Stimulated activated CD8-positive, alpha-beta memory T cell treated with anti-CD3 and anti-CD28 coated beads, Interleukin-12 subunit alpha, Interleukin-12 subunit beta, amount 100 ng/mL, for 4 hours (primary cell): ENCODE measurements at places on chromosomes 4 and X.

DNA sequence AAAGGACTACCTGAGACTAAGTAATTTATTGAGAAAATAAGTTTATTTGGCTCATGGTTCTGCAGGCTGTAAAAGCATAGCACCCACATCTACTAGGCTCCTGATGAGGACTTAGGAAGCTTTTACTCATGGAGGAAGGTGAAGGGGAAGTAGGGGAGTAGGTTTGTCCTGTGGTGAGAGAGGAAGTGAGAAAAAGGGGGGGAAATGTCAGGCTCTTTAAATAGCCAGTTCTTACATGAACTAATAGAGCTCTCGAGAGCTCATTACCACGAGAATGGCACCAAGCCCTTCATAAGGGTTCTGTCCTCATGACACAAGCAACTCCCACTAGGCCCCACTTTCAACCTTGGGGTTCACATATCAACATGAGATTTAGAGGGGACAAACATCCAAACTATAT, 125.5 kb upstream of the NRK start:
- no peak for DNase-seq

DNA sequence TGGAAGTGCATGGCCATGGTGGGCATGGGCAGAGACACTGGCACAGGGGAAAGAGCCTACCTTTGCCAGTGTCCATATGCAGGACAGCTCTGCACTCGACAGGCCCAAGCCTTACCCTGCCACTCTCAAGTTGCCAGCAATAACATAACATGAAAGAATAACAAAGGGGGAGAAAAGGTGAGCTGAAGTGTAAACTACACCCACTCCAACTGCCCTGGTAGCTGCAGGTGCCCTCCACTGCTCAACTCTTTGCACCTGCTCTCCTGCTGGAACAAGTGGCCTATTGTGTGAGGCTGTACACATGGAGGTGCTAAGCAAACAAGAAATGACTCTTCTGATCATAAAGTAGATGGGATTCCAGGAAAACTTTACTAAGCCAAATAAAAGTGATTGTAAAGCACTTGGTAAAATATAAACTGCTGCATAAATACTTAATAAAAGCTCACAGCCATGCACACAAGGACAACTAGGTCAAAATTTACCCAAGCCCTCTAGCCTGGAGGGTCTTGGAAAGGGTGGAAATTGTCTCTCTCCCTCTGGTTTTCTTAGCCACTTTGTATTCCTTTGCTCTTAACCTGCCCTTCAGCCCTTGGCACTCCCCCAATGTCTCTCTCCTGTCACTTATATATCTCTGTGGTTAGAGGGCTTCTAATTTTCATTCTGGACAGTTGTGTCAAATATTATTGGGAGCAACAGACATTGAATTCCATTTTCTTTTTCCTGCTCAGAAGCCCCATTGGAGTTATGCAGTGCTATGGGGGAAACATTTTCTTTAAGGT, 261.2 kb upstream of the GPC4 start:
- no peak for DNase-seq

DNA sequence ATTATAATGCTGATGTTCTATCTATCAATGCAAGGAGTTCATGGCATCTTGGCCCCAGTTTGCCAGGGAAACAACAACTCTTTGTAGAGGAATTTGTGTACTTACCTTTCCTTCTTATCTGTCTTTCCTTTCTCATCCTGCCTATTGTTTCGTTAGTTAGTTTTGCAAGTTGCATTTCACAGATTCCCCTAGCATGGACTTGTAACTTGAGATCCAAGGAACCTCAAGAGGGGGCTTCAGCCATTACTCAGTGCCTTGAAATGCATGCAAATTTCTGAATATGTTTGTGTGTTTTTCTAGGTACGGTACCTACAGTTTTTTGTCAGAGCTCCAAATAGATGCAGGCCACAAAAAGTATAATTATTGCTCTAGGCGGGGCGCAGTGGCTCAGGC, 203.6 kb downstream of the LDB2 start:
- no peak for DNase-seq

GRCh38 chrX:2694914-2695267, 3.8 kb downstream of the CD99 start:
- no peak for DNase-seq

GRCh38 chr4:88442689-88443191, 14.2 kb upstream of the HERC5 start:
- DNase-seq, result no peak

- DNase-seq, result no peak
Measured at GRCh38 chrX:63664741-63665140, 120.3 kb downstream of the ARHGEF9 start.

GRCh38 chr4:140865253-140866217, 109.3 kb upstream of the TBC1D9 start:
- no peak for DNase-seq

- no peak for DNase-seq
Measured at GRCh38 chr4:162406637-162407365, 243.0 kb upstream of the FSTL5 start.

GRCh38 chr4:85531560-85532341, 56.8 kb downstream of the ARHGAP24 start:
- DNase-seq, result no peak

DNA sequence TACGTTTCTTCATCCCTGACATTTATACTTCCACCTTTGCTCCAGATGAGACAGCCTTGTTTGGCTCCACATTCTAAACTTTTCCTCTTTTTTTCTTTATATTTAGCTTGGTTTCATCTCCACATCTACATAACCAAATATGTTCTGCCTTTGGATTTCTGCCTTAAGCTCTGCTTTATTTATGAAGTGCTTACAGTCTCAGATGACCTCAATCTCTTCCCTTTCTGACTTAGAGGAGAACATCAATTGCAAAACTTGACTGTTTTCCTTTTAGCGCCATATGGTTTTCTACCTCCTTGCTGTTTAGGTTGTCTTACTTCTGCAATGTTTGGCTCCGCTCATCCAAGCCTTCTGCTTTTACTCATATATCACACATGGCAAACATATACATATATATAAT, 7.5 kb downstream of the ASB5 start:
- DNase-seq, result no peak

DNA sequence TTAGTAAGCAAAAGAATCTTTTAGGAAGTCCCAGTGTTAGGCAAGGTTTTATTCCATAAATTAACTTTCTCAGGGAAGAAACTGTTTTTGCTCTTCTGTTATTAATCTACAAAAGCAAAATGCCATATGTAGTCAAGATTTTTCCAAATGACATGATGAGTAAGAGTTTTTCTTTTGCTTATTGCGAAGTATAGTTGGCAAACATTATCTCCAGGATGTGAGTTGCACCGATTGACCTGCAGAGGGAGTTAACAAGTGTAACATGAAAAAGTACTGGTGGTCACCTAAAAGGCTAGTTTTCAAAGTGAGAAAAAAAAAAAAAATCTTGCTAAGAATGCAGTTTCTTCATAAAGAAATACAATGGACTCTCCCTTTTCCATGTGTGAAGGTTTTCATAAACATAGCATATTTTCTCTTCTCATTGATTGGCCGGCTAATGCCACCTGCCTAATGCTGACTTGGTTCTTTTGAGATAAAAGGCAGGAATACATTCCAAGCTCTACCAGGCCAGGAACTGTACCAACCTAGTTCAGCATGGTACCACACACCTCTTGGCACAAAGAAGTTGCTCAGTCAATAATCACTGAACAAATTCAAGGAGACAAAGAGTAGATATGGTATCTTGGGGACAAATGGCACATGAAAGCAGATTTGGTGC, 100.2 kb downstream of the LNX1 start:
- DNase-seq, result no peak

DNA sequence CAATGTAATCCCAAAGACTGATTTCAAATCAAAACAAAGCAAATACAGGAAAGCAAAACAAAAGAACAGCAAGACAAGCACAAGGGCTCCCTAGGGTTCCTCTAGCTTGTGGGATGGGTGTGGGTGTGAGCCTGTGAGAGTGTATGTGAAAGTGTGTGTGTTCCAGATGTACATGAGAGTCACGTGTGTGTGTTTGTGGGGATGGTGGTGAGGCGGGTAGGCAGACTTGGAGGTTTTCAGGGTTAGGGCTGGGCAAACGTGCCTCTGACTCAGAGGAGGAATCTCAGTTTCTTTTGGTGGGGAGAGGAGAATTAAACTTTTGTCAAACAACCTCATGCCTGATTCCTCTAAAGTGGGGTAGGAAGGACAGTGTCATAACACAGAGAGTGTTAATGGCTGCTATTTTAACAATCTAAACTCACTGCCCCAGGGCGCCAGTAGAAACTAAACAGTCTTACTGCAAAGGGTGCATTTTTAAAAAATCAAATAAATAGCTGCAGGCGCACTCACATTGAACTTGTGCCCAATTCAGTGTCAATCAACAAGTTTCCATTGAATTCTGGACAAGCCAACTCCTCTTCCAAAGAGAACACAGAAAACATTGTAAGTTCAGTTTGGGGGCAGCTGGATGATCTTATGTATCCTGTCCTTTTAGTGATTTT, 51.8 kb downstream of the CHRDL1 start:
- no peak for DNase-seq

DNA sequence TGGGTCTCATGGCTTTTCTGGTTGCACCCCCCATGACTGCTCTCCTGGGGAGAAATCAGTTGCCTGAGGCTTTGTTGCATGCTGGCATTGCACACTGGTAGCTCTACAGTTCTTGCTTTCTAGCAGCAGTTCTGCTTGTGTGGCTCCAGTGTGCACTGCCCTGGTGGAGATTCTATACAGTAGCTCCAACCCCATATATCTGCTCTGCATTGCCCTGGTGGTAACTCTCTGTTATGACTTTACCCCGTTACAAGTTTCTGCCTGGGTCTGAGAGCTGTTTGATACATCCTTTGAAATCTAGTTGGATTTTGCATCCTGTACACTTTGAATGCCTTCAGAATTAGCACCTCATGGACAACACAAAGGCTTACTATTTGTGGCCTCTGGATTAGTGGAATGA, 241.4 kb upstream of the EPHA5 start:
- DNase-seq, result no peak

DNA sequence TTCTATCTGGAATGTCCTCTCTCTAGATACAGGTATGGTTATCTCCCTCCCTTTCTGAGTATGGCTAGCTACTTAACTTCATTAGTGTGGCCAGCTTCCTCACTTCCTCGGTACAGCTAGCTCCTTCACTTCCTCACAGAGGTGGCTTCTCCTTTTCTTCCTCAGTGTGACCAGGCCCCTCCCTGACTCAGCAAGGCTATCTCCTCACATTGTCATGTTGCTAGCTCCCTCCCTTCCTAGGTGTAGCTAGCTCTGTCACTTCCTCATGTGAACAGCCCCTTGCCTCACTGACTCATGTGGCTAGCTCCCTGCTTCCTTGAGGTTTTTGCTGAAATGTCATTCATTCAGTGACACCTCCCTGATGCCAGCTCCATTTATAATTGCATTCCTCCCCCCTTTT, 67.3 kb upstream of the DDIT4L start:
- no peak for DNase-seq

- no peak for DNase-seq
Measured at GRCh38 chrX:132916349-132916748, 42.1 kb downstream of the HS6ST2 start.

GRCh38 chr4:163172647-163173046, 6.0 kb upstream of the NAF1 start:
- DNase-seq, result no peak

- DNase-seq, result no peak
Measured at GRCh38 chr4:24984602-24985532, 45.9 kb downstream of the LGI2 start.

GRCh38 chr4:38489924-38490639, 173.9 kb upstream of the KLF3 start:
- no peak for DNase-seq

GRCh38 chr4:24988776-24989175, 42.0 kb downstream of the LGI2 start:
- DNase-seq, result no peak

DNA sequence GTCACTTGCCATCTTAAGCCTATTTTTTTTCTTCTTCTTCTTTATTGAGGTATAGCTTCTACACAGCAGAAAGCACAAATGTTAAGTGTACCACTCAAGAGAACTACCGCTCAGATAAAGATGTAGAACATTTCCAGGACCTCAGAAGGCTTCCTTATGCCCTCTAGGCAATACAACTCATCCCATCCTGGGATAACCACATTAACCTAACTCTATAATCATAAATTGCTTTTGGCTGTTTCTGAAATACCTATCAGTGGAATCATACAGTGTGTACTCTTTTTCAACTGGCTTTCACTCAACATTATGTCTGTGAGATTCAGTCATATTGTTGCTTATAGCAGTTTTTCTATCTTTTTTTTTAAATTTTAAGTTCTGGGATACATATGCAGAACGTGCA, 51.7 kb downstream of the ARFIP1 start:
- no peak for DNase-seq

DNA sequence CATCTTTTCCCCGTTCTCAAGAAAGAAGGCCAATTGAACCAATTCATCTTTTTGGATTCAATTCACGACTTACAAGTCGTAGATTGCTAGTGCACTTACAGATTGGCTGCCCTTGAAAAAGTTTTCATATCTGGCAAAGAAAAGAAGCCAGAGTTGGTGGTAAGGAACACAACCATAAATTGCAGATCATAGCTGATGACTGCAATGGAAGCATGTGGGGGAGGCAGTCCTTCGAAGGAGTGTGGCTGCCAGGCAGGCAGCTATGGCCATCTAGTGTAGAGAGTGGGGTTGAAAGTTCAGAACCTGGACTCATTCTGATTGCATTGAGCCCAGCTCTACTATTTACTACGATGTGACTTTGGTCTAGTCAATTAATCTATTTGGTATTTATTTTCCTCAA, 4.5 kb downstream of the GPM6A start:
- DNase-seq, result no peak

DNA sequence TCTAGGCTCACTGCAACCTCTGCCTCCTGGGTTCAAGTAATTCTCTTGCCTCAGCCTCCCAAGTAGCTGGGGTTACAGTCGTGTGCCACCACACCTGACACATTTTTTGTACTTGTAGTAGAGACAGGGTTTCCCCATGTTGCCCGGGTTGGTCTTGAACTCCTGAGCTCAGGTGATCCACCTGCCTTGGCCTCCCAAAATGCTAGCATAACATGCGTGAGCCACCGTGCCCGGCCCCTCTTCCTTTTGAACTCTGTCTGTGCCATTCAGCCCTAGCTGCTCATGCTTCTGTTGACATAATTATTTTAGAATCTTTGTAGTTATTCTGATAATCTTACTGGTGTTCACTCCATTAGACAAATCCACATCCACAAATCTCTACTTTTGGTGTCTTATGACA, 1231.3 kb upstream of the ADGRL3 start:
- DNase-seq, result no peak

- no peak for DNase-seq
Measured at GRCh38 chr4:186486172-186486571, 69.2 kb downstream of the MTNR1A start.

- DNase-seq, result no peak
Measured at GRCh38 chr4:140005699-140006098, 148.3 kb downstream of the MAML3 start.

- DNase-seq, result no peak
Measured at GRCh38 chr4:78481180-78481579, 70.4 kb upstream of the ANXA3 start.

- no peak for DNase-seq
Measured at GRCh38 chrX:151697522-151697921, 2.3 kb downstream of the PRRG3 start.

DNA sequence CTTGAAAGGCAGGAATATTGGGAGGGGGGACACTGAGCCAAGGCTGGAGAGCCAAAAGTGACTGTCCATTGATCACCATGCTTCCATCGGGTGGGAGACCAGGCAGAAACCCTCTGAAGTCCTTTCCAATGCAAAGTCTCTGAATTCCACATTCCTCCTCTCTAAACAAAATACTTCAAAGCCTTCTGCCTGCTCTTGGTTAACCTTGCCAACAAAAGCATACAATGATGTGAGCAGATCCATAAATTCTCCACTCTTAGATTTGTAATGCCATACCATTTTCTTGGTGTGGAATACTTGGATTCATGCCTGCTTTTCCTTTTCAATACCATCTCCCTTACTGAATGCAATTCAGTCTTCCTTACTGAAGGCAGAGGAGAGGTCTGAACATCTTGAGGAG, 74.1 kb upstream of the FAM9B start:
- no peak for DNase-seq
